ENCODE measurements at places on chromosomes 7 and 10.

DNA sequence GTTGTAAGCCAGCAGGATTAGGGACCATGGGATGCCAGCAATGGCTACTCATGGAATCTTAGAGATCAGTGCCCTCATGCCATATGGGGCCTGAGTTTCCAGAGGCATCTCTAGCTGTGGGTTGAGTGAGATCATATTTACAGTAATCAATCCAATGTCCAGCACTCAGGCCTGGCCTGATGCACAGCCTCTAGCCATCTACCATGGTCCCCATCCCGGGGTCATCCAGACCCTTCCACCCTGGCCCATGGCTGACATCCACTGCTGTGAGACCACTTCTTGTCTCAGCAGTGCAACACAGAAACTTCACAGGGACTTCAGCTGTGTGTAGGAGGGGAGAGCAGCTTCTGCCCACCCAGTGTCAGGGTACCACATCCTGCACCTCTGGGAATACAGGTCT lies 6.5 kb upstream of the ADCY1 start:
- no peak for DNase-seq

GRCh38 chr7:133517766-133518165 lies 264.9 kb downstream of the EXOC4 start:
- DNase-seq, result no peak

DNA sequence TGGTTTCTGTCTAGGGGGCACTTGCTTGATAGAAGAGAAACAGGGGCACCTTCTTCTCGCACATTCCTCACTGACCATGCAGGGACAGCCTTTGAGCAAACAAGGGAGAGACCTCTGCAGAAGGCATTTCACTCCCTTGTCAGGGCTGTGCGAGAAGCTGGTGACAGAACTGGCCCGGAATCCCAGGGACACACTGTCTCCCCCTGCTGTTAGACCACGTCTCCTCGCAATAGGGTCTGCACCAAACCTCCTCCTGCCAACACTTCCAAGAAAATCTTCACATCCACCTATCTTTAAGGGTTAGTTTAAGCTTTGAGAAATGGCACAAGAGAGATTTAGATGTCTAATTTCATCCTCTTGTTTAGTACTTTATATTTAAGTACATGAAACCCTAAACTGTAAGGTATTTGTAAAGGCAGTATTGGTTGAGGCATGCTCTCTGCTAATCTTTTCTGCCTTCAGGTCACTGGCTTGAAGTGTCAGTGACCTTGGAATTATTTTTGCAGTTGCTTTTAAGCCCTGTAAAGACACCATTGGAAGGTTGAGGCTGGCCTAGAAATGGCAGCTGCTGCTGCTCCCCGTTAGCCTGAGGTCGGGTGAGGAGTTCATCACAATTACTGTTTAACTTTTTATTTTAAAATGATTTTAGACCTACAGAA lies 37.0 kb downstream of the RBM20 start:
- DNase-seq, result peak; percentile 56

DNA sequence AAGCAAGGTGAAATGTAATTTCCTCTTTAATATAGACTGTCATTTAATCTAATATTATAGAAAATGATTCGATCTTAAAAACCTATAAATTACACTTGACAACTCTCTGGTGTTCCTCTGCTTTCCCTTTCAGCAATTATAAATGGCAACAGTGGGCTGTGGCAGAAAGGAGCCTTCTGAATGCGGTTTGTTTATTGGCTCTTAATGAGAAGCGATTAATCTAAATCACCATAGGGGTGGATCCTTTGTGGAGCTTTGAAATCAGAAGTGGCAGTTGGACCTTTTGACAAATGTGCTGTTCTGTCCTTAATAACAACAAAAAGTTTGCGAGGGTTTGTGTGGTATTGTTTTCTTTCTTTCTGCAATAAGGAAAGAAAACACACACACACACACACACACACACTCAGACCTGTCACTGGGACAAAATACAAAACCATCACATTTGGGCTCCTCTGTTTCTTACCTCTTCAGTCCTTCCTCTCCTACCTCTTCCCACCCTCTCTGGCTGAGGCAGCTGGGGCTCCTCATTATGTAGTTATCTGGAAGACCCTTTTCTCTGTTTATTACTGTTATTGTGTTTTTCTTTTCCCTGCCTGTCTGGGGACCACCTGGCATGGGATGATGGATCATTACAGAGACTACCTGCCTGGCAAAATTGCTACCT lies 316.2 kb downstream of the SORCS3 start:
- no peak for DNase-seq
